ENCODE measurements at places on chromosomes 6 and 20.
A peak's percentile ranks its signal among the peaks of the same experiment; 100 is the strongest.

DNA sequence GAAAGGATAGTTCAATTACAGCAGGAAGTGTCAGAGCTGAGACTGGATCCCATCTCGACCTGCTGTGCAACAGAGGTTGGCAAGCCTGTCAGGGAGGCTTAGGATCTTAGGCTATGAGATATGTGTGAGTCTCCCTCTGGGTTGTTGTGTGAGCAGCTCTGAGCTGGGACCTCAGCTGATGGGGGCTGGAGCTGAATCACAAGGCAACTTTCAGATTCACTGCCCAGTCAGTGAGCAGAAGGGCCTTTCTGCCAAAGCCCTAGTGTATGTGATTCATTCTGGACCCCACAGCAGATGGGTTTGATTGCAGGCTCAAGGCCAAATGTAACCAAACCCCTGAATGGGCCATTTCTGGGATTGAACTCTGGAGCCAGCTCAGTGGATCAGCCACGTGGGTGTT is 4.5 kb downstream of the PI3 start:
- DNase-seq, result no peak

DNA sequence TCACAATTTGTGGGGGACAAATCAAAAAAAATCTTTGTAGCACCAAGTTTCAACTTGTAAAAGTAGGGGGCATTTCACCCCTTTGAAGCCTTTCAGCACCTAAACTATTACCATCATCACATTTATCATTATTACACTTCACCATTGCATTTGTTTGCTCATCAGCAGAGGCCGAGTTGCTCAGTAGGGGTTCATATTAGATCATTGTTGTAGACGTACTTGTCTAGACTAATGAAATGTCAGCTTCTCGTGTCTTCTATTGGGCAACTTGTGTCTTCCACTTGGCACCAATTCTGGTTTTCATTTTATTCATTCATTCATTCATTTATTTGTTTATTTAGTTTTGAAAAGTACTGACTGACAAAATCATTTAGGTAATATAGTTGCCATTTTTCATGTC is 338.3 kb upstream of the KCNQ5 start:
- no peak for DNase-seq

- DNase-seq, result peak; percentile 39
Observed at GRCh38 chr20:5072756-5073659, 46.8 kb downstream of the PCNA start.

- DNase-seq, result no peak
Observed at GRCh38 chr6:64539917-64540316, 904.3 kb downstream of the PHF3 start.

DNA sequence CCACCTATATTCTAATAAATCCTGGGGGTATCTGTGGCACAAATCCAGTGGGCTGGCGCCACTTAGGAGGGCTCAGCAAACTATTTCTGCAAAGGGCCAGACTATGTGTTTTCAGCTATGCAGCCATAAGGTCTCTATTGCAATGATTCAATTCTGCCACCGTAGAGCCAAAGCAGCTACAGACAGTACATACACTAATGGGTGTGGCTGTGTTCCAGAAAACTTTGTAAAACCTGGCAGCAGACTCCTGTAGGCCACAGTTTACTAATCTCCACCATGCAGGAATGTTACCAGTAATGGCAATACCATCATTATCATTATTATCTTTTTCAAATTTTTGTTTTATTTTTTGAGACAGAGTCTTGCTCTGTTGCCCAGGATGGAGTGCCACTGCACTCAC is 65.7 kb downstream of the SULF2 start:
- DNase-seq, result peak; percentile 23

GRCh38 chr6:34227761-34228421 is 8.8 kb upstream of the HMGA1 start:
- no peak for DNase-seq

GRCh38 chr6:90829311-90829710 is 242.4 kb upstream of the MAP3K7 start:
- DNase-seq, result no peak

GRCh38 chr6:160520043-160520904 is 143.8 kb downstream of the LPA start:
- peak; percentile 72 for DNase-seq

DNA sequence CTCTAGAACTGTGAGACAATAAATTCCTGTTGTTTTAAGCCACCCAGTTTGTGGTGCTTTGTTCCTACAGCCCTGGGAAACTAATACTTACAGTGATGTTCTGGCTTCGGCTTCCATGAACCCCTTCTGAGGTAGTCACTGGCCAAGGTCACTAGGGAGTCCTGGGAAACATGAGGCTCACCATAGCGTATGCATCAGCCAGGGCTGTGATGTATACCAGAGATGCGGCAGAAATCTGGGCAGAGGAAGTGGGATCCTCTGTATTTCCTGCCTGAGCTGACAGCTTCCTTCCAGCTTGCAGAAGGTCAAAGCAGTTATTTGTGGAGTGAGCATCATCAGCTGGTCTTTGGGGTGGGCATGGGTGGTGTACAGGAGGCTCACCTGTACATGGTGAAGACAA is 27.9 kb downstream of the KAT14 start:
- DNase-seq, result no peak

GRCh38 chr6:33123732-33124524 is 48.1 kb downstream of the HLA-DPB1 start:
- DNase-seq, result peak; percentile 23

DNA sequence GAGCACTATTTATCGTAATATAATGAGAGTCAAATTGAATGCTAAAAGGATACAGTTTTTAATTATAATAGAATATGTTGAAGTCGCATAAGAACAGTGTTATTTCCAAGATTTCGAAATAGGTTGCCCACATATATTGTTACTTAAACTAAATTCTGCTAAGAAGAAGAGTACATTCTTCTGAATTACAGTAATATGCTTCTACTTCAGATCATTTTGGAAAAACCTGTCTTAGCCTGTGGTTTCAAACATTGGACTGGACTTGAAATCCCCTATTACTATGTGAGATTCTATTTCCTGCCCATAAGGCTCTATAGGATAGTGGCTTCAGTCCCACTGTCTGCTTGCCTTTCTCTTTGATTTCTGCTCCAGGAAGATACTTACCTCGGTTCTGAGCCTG is 137.2 kb downstream of the B3GAT2 start:
- no peak for DNase-seq

- peak; percentile 57 for DNase-seq
Observed at GRCh38 chr6:35047265-35048011, 93.7 kb downstream of the TCP11 start.

GRCh38 chr20:45957021-45957941 is 14.7 kb downstream of the ZNF335 start:
- DNase-seq, result no peak

GRCh38 chr6:84556541-84557335 is 207.7 kb downstream of the TBX18 start:
- no peak for DNase-seq

GRCh38 chr20:34515484-34516246 is 557 bp upstream of the DYNLRB1 start:
- peak; percentile 40 for DNase-seq

GRCh38 chr6:15244620-15245360 is 1.1 kb upstream of the JARID2 start:
- peak; percentile 77 for DNase-seq
